ENCODE measurements at places on chromosomes 4 and X.

DNA sequence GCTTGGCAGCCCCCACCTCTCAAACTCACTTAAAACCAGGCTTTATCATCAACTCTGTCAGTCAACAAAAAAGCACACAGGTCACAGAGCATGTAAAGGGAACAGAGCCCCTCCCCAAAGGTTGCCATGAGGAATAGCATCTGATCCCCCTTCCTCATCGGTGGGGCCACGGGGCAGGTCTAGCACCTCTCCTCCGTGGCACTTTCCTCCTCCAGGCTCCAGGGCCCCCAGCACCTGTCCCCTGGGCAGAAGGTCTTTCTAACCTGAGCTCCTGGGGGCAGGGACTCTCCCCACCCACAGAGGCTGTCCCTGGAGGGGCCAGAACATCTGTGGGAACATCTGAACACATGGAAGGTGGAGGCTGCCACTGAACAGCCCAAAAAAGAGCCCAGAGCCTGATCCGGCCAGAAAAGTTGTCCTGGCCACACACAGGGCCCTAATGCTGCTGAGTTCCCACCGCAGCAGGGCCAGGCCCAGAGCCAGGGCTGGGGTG is 65.7 kb downstream of the ZFYVE28 start:
- no peak for DNase-seq

DNA sequence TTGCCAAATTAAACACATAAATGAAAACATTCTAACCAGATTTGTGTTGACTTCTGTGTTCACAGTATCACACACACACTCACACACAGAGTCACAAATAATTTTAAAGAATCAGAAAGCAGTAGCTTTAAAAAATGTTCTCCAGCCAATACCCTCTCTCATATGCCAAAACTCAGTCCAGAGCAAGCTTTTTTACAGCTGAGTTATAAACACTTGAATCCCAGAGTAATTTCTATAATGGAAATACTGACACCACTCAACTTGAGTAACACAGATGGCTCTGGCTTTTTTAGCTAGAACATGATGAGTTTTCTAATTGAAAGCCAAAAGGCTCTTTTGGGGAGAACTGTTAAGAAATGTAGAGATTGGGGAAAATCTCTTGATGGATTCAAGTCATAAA is 100.8 kb downstream of the DOCK11 start:
- no peak for DNase-seq

- DNase-seq = no peak
These were observed 1.8 kb upstream of the GPM6A start for GRCh38 chr4:175813821-175814220.

GRCh38 chrX:97132664-97133415 is 249.1 kb downstream of the RPA4 start:
- no peak for DNase-seq

GRCh38 chr4:9936129-9936644 is 85.1 kb downstream of the SLC2A9 start:
- no peak for DNase-seq

GRCh38 chrX:56800801-56801200 is 71.8 kb downstream of the NBDY start:
- DNase-seq = no peak

DNA sequence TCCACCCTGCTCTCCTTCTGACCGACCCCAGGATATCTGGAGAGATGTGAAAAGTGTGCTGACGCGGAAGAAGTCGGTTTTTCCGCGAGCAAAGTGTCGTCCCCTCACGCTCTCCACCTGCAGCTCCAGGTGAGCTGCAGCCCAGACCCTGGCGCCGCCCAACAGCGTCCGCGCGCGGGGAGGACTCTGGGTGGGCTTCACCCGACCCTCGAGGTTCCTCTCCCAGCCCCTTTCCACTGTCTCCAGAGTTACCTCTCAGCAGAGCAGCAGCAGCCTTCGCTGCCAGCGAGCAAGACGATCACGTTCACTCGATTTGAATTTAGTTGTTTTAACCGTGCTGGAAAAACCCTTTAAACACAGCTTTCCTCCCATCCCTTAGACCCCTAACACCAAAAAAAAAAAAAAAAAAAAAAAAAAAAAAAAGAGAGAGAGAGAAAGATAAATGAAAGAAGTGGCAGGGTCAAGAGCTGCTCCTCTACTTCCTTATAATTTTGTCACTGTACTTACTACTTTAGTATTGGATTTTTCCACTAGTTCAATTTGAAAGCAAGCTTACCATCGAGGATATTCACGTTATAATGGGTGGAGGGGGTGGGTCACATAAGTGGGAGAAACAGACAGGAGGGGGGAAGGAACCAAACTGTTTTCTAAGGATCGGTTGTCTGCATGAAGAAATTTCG is 758 bp upstream of the NR3C2 start:
- DNase-seq = no peak

- no peak for DNase-seq
These were observed 946 bp downstream of the ANXA3 start for GRCh38 chr4:78552389-78553042.

DNA sequence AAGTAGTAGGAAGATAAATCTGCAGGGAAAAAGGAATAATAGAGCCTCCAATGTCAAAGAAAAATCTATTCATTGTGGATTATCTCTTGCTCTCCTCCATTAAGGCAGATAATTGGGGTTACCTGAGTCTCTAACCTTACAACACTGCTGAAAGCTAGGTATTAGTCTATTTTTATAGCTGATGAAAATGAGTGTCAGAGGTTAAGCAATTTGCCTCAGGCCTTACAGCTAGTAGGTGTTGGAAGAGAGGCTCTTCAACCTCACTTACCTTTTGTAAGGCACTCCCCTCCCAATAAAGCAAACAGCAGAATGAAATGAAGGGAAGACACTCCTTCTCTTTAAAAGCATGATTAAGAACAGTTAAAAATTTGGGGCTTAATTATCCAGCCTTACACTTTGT is 45.4 kb upstream of the GAB1 start:
- DNase-seq = no peak

GRCh38 chrX:21700275-21700674 is 42.1 kb upstream of the KLHL34 start:
- no peak for DNase-seq

- DNase-seq = no peak
These were observed 79.9 kb downstream of the FAM53A start for GRCh38 chr4:1604181-1604705.

DNA sequence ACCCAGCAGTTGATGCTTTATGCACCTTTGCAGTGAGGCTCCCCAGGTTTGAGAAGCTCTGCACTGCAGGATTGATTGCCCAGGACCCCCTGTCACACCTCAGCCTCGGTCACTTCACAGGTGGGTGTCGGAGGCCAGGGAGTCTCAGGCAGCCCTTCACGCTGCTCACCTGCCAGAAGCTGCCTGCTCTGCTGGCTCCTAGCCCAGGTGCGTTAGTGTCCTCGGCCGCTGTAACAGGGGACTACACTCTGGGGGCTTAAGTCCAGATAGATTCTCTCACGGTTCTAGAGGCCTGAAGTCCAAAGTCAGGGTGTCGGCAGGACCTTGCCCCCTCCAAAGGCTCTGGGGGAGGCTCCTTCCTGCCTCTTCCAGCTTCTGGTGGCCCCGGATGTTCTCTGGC is 79.9 kb downstream of the CPZ start:
- DNase-seq = no peak

- no peak for DNase-seq
These were observed 6.7 kb upstream of the PLAC8 start for GRCh38 chr4:83121246-83121645.

- peak; percentile 14 for DNase-seq
These were observed at the start of gene PGRMC2 for GRCh38 chr4:128287141-128287870. TSS of gene PGRMC2 (minus strand) at chr4:128287813. CDS start at chr4:128287790, 23 bp downstream.

DNA sequence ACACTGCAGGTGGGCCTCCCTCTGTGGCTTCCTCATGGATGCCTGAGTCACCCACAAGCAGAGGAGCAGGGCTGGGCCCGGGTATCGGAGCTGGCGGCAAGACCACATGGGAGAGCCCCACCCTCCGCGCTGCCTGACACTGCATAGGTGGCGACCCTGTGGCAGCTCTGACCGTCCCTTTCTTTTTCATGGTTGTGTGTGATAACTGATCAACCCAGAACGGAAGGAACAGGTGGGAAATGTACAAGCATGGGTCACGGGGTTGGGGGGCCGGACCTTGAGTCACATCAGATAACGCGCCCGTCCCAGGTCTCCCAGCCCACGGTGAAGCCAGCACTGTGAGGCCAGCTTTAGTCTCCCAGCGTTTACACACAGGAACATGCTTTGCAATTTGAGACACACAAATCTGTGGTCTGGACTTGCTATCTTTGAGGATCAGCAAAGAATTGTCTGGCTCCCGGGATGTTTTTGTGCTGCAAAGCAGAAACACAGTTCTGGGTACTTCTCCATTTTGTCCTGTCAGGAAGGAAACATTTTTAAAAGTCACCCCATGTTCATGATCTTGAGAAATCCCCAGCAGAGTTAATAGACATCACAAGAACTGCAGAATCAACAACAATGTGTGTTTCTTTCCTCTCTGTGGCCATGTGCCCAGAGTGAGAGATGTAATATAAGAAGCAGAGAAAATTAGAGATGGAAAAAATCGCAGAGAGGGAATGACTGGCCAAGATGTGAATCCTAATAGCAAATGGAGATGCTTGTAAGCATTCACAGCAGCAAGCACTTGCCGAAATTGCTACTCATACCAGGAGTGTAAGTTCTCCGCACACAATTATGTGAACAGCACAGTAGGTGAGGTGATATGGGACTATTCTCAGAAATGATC is 70.1 kb upstream of the CBR4 start:
- DNase-seq = no peak

- DNase-seq = no peak
These were observed 1137.0 kb upstream of the POU3F4 start for GRCh38 chrX:82370978-82371646.

Data from activated CD8-positive, alpha-beta memory T cell treated with anti-CD3 and anti-CD28 coated beads for 1 hour (primary cell).